T1000 (cell line): ENCODE measurements at places on chromosomes 6 and 20.
A peak's percentile ranks its signal among the peaks of the same experiment; 100 is the strongest.

DNA sequence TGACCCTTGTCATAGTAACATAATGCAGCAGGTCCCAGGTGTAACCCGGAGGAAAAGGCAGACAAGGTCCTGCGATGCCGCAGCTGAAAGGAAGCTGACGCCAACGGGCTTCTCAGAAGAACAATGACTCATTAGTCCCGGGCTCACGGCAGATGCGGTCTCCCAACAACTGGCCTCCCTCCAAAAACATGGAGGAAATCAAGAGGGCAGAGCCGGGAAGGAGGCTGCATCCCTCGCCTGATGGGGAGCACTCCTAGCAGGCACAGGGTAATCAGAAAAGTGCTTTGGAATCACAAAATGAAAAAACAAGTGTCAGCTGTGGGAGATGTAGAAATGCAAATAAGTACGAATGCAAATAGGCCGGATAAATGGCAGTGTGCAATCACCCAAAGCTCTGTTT is 165.2 kb upstream of the AGPAT4 start:
- peak; percentile 67 for DNase-seq

DNA sequence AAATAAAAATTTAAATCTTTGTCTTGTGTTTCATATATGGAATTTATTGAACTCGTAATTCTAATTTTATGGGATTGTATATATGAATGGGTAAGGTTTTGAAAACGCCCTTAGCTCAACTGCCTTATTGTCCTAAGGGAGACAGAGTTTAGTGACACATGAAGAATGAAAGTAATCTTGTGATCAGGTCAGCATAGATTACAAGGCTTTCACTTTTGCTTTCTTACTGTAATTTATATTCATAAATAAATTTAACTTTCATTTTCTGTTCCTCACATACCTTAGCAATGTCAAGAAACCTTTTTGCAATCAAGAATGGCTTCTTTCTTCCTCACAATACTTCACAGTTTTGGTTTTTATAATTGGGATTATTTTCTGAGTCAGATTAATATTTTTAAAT is 14.4 kb downstream of the KPNA5 start:
- DNase-seq, result no peak

GRCh38 chr6:100320686-100321085 is 144.0 kb downstream of the SIM1 start:
- DNase-seq, result no peak

DNA sequence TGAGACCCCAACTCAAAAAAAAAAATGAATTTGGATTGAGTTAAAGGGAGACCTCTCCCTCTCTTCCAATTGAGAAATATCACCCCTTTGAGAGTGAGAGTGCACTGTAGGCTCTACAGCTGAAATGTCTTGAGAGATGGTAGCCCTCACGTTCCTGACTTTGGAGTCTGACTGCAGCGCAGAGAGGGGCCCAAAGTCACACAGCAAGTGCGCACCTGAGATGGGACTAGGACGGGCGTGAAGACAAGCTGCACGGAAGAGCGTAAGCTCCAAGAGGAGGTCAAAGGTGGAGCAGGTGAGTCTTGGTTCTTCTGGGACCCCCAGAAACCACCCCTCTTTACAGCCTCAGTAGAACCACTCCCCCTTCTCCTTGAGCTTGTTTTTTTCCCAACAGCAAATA is 643 bp downstream of the SLA2 start:
- no peak for DNase-seq

DNA sequence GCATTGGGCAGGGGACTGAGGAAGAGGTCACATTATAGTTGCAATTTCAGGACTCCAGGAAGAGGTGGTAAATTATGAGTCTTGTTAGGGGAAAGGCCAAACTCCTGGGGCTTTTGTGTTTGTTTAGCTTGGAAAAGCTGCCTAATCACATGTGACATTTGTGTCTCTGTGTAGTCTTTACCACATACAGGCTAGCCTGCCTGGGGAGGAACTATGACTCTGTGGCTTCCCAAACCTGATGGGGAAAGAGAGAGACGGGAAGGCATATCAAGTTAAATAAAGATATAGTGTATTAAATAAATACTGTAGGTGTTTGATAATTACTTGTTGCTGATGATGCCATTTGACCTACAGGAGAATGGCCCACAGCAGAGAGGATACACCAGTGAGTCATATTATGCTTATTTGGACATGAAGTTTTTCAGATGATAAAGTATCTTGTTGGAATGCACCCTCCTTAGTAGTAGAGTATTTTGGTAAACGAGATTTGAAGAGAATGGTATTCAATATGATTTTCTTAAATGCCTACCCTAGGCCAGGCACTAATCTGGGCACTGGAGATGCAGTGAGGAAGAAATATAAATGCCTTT is 4.0 kb downstream of the BLTP3A start:
- DNase-seq, result no peak

GRCh38 chr6:157433678-157434081 is 52.7 kb downstream of the ZDHHC14 start:
- DNase-seq, result no peak

DNA sequence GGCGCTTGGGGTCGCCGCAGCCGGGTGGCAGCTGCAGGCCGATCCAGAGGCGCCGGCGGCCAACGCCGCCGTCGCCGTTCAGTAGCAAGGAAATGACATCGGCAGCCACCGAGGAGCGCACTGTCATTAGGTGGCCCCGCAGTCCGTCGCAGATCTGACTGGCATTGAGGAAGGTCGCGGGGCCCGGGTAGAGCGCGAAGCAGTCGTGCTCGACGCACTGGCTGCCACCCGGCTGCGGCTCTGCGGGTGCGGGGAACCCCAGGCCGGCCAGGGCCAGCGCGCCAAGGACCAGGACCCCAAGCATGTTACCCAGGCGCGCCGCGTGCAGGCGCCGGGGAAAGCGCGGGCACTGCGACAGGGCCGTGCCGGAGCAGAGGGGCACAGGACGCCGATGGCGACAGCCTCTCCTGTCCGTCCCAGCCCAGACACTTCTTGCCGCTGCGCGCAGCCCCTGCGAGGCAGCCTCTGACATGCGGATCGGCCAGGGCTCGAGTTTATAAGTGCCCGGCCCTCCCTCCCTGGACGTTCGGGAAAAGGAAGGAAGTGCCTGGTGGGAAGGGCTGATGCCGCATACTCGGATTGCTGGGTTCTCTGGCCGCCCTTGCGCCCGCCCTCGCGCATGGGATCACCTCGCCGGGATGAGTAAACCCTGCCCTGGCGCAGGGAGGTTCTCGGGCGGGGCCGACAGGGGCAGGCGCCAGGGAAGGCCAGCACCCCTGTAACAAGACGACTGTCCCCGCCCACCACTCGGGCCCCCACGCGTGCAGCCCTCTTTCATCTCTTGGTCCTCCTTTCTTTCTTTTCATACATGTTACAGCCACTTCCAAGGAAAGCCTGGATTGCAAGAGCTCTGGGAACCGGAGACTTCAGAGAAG is at the start of gene THBD:
Gene THBD, minus strand, starts transcription at position 472 of the 875 bp plus-strand sequence. Its CDS starts 168 bp downstream, at position 304.
- no peak for DNase-seq

DNA sequence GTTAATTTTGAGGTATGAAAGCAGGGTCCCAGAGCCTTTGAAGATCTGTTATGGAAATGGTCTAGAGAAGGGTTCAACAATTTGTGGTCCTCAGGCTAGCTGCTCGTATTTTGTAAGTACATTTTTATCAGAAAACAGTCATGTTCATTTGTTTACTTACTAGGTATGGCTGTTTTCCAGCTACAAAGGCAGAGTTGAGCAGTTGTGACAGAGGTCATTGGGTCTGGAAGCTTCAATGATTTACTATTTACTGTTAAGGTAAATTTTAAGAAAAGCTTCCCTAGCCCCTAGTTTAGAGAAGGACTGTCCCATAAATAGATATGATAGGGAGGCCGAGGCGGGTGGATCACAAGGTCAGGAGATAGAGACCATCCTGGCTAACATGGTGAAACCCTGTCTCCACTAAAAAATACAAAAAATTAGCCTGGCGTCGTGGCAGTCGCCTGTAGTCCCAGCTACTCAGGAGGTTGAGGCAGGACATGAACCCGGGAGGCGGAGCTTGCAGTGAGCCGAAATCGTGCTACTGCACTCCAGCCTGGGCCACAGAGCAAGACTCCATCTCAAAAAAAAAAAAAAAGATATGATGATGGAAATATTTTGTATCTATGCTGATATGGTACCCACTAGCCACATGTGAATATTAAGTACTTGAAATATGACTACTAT is 538.4 kb upstream of the CITED2 start:
- no peak for DNase-seq

GRCh38 chr6:22821664-22822320 is 252.4 kb downstream of the HDGFL1 start:
- DNase-seq, result no peak

GRCh38 chr20:23159947-23160318 is 73.8 kb upstream of the CD93 start:
- no peak for DNase-seq

DNA sequence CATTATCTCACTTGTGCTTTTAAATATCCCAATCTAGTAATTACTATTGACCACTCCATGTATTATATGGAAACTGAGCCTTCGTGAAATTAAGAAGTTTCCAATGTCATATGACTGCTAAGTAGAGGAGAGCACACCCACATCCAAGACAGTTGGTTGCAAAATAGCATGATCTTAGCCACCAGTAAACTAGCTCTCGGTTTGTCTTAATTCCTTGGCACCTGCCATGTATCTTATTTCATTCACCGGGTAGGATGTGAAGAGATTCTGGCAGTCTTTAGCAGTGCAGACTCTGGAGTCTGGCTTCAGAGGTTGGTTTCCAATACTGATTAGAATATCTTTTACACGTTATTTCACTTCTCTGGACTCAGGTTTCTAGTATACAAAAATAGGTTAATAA is 270.3 kb downstream of the LAMA2 start:
- DNase-seq, result no peak

- no peak for DNase-seq
These were observed 19.8 kb downstream of the FKBP5 start for GRCh38 chr6:35668744-35669450.

DNA sequence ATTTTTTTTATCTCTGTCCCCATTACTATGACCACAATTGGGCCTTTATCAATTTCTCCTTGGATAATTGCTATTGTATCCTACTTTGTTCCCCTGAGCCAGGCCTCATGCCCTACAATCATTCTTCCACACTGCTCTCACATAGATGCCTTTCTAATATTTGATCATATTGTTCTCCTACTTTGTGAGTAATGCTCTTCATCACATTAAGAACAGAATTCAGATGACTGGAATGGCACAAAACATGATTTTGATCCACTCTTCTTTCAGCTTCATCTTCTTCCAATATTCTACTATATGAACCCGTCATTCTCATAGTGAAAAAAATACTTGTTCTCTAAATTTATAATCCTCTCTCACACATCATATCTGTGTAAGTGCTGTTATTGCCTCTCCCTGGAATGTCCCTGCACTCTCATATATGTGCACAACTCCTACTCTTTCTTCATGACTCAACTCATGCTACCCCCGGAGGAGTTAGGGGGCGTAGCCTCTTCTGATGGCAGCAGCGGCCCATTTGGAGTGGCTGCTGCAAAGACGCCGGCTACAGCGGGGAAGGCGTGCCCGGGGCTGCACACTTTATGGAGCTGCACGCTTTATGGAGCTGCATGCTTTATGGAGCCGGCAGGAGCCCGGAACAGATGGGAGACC is 25.3 kb upstream of the HACE1 start:
- no peak for DNase-seq

GRCh38 chr20:13464702-13465101 is 174.0 kb downstream of the TASP1 start:
- no peak for DNase-seq

GRCh38 chr6:2876210-2877056 is 26.7 kb downstream of the SERPINB9 start:
- DNase-seq, result no peak

- DNase-seq, result no peak
These were observed 17.6 kb downstream of the RALY start for GRCh38 chr20:34011275-34011674.

- DNase-seq, result no peak
These were observed 27.3 kb upstream of the BHLHE23 start for GRCh38 chr20:63033794-63034709.

- no peak for DNase-seq
These were observed 121.3 kb downstream of the MYO6 start for GRCh38 chr6:75870389-75870788.

GRCh38 chr20:49894073-49894470 is 21.3 kb downstream of the SPATA2 start:
- no peak for DNase-seq

- no peak for DNase-seq
These were observed 249.3 kb upstream of the PLN start for GRCh38 chr6:118298476-118299427.

DNA sequence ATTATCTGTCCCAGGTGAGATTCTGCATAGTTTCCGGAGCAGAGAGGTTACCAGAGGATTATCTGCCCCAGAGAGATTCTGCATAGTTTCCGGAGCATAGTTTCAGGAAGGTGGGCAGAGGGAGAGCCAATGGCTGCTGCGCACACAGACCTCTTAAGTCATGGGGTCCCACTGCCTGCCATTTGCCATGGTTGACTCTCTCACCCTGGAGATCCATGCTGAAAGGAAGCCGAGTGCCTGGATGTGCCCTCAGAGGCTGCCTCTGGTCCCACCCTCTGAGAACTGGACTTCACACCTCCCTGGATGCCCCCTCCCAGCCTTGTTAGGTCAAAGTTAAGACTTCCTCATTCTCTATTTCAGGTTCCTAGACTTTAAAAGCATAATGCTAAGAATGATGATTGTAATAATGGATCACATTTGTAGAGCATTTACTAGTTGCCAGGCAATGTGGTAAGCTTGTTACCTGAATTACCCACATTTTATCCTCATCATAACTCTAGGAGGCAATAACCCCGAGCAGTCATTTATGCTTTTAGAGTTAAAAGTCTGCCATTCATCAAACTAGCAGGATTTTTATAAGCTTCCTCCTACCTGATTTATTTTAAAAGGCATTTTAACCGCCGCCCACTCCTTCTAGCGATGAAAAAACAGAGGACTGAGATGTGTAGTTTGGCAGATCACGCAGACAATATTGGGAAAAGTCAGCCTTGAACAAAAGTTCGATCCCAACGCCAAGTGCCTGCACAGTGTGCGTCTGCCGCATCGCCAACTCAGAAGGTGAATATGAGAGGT is 11.9 kb downstream of the SERPINB9 start:
- no peak for DNase-seq

DNA sequence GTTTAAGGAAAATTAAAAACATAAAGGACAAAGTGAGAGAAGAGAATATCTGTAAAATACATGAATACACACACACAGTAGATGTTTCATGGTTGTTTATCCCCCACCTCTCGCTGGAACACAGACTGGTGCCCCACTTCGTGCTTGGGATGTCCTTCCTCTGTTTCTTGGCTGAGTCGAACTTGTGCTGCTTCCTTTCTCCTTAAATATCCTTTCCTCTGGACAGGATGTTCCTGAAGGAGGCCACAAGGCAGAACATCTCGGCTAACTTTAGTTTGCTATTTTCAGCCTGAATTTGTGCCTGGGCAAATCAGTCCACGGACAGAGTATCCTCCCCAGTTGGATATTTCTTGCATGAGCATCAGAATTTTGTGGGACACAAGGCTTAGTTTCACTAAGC is 54.7 kb upstream of the ZMYND8 start:
- DNase-seq, result no peak

DNA sequence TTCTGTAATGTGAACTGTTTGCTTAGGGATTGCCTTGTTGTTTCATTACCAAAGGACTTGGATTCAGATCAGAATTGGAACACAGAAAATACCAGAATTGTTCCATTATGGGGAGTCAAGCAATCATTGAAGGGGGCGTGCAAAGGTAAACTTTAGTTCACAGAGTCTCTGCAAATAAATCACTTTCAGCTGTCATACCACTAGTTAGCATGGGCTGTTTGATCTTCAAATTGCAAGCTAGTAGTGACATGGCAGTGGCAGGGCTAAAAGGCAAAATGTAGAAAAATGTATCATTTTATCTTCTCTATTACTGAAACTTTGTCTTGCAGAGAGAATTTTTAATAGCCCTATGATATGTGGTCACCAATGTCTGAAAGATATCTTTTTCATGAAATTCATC is 483.2 kb upstream of the NRSN1 start:
- no peak for DNase-seq
